Posterior cingulate gyrus (tissue), 11 donors: ENCODE measurements at places on chromosomes 1 and 21.
A peak's percentile ranks its signal among the peaks of the same experiment; 100 is the strongest.

- DNase-seq, result no peak
Measured at GRCh38 chr1:66624412-66625060, 90.6 kb downstream of the SGIP1 start.

DNA sequence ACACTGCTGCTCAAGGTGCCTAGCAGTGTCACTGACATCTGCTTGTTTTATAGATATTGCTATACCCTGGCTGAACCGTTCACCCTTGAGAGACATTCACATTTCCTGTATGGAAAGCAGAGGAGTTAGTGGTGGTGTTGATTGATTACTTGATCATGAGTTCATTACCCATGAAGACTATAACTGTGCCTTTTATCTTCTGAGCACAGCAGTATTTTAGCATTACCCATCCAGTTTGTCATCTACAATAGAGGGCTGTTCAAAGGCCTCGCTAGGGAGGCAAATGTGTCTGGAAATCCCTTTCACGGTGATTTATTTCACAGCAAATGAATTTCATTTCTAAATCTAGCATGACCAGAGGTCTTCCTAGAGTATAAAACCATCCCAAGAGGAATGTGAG is 160.0 kb downstream of the DNM3 start:
- DNase-seq, result no peak

DNA sequence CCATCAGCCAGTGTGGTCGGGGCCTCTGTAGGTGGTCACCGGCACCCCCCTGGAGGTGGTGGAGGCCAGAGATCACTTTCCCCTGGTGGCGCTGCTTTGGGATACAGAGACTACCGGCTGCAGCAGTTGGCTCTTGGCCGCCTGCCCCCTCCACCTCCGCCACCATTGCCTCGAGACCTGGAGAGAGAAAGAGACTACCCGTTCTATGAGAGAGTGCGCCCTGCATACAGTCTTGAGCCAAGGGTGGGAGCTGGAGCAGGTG is 961 bp downstream of the RBM15 start:
- no peak for DNase-seq

DNA sequence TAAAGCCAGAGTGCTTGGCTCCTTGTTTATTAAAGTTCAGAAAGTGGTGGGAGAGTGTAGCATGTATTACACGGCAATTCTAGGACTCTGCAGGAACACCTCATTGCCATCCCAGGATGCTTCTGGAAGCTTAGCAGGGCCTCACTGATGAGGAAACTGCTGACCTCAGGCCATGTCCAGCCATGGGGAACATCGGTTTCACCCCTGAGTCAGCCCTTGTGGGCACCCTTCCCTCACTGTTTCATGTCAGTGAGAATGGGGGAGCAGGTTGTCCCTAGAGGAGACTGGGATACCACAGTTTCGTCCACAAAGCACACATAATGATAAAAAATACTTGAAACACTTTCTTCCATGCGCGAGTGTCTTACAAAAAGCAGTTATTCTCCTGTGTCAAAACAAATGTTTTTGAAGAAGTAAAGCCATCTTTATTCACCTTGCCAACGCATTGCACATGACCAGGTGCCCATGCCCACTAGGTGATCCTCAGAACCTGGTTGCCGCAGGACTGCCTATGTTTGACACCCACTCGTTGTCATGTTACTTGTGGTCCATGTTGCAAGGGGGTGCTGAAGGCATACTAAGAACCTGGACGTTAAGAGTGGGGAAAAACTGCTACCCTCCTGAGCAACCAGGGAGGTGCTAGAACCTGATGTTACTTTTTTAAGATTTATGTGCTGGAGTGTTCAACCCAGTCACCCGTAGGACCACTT is 41.2 kb upstream of the TTC22 start:
- DNase-seq, result no peak

GRCh38 chr21:14325595-14325994 is 57.4 kb downstream of the HSPA13 start:
- no peak for DNase-seq

- DNase-seq, result no peak
Measured at GRCh38 chr1:44061857-44062256, 30.6 kb upstream of the SLC6A9 start.

- DNase-seq, result no peak
Measured at GRCh38 chr21:37044643-37045042, 28.2 kb downstream of the PIGP start.

GRCh38 chr1:59025898-59026426 is 242.1 kb upstream of the JUN start:
- no peak for DNase-seq

GRCh38 chr1:44015206-44015605 is 16.1 kb downstream of the SLC6A9 start:
- DNase-seq, result no peak

GRCh38 chr1:78825561-78825960 is 175.9 kb downstream of the IFI44 start:
- no peak for DNase-seq

DNA sequence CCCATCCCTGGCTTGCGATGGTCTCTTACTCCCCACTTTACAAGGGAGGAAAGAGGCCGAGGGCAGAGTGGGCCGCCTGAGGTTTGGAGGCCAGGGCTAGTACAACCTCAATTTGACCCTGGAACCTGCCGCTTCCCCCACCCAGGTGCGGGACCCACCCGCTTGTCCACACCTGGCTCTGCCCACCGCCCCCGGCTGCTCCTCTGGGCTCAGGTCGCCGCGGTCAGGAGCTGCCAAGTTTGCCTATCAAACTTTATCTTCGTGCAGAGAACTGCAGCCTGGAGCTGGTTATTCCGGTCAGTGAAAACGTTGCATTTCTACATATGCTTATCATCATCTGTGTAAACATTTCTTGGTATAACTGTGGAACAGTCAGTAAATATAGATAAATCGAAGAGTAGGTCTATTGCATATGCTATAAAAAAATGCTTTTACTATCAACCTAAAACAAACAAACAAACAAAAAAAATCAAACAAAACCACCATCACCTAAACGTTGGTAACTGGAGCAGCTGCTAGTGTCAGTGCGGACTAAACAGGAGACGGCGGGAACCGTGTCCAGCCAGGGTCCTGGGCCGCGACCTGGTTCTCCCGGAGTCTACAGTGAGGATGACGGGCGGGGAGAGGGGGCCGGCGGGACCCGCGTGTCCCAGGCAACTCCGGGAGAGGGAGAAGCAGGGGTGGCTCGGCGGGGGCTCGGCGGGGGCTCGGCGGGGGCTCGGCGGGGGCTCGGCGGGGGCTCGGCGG is 906 bp upstream of the ADARB1 start:
- DNase-seq, result peak; percentile 33

DNA sequence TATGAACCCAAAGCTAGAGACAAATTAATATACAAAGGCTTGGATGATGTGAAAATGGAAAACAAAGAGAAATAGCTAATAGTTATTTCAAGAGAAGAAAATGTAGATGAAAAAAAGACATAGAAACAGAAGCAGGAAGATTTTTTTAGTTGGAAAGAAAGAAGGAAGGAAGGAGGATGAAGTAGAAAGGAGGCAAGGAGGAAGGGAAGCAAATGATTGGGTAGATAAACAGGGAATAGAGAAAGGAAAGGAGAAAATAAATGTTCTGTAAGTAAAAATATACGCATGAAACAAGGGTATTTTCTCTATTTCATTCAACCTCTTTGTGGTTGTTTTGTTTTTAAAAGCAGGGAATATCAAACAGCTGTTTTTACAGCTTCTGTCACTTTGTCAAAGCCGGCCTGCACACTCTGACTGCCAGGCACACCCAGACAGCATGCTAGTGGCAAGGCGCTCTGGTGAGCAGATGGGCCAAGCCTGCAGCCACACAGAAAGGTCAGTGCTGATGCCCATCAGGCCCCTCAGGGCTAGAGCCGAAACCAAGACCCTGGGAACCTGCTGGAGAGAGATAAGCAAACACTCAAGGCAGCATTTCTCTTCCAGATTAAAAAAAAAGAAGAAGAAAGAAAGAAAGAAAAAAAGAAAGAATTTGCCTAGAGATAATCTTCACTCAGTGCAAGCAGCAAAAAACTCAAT is 72.9 kb upstream of the CTTNBP2NL start:
- DNase-seq, result no peak

DNA sequence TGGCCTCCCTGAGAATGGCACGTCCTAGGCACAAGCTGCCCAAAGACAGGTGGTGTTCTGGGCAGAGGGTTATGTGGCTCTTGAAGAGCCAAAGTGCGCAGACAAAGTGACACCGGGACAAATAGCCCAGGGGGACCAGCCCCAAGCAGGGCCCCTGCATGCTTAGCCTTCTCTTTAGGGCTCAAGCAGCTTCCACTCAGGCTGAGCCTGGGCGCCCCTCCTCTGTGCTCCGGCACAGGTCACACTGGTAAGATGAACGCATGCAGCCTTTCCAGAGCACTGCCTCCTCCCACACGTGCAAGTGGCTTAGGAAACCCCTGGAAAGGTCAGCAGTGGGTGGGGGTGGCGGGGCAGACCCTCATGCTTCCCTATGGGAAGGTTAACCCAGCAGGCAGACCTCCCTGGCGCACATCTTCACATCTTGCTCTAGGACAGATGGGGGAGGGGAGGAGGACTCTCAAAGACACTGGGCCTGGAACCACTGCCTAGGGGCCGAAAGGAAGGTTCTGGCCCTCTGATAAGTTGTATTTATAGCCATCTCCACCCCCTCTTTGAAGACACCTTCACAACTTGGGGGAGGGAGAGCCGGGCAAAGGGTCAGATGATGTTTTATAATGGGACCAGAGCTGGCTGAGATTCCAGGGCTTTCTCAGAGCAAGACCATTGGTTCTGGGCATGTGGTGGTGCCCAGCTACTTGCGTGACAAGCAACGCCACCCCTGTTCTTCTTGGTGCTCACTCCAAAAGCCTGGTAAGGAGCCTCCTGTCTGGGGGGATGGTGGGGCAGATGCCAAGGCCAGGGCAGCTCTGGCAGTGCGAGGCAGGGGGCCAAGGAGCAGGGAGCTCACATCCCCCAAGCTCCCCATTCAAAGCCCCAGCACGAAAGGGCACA is 5.5 kb downstream of the KLHL21 start:
- DNase-seq, result no peak

- DNase-seq, result no peak
Measured at GRCh38 chr1:38846210-38846609, 13.4 kb downstream of the RRAGC start.

DNA sequence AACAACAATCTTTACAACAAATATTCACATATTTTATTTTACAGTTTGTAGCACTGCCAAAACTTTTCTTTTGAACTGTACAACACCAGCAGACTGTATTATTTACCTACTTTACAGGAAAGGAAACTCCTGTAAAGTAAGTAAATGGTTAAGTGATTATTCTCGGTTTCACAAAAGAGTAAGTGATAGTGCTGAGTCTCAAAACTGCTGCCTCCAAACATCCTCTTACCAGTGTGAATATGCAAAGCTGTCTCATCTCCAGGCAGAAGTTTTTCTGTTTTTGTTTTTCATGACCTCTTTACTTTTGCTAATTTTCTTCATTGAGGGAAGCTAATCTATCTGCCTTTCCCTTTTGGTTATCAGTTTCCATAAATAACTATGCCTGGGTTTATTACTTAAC is 286.7 kb downstream of the SRGAP2C start:
- DNase-seq, result no peak

DNA sequence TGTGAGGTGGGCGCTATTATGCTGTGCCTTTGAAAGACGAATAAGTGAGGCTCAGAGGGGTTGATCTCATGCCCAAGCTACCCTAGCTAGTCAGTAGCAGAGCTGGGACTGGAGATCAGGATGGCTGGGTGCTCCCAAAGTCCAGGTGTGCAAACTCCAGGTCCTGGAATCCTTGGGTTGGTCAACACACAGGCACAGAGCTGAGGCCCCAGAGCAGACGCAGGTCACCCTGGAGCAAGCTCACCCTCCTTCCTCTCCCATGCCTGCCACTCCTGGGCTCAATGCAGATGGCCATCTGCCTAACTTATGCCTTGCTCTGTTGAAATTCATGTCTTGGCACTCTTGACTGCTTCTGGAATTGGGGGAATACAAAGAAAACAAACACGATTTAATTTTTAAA is 587.2 kb downstream of the PTPRU start:
- no peak for DNase-seq

GRCh38 chr1:7940745-7941436 is at the start of gene TNFRSF9:
TSS of gene TNFRSF9 (minus strand) at chr1:7940839. CDS start at chr1:7939994, 845 bp downstream.
- no peak for DNase-seq

DNA sequence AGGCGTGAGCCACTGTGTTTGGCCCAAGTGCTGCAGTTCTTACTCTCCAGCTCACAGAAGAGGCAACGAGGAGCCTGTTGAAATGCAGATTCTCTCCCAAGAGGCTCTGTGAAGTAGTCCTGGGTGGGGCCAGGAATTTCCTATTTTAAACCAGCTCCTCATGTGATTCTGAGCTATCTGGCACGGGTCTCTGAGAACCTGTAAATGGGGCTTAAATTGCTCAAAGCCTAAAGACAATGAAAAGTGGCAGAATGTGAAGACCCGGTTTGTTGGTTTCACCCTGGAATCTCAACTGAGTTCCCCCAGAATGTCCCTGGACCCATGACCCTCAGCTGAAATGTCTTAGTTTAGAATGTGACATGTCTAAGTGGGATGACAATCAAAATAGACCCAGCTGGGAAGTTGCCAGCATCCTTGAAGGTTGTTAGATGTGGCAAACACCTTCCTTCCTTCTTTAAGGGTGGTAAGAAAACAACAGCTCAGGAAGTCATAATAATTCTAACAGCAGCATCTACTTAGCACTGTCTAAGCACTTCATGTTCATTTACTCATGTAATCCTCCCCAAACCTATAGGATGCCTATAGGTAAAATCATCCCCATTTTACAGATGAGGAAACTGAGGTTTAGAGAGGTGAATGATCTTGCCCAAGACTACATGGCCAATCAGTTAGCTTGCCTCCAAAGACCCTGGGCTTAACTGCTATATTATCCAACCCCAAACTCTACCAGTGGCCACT is 20.9 kb upstream of the ATP5PO start:
- DNase-seq, result no peak

- DNase-seq, result no peak
Measured at GRCh38 chr1:33111965-33112364, 31.0 kb downstream of the AZIN2 start.

GRCh38 chr1:88398338-88398737 is 285.7 kb upstream of the PKN2 start:
- no peak for DNase-seq

GRCh38 chr1:111832521-111833155 is 76.9 kb downstream of the DDX20 start:
- no peak for DNase-seq

GRCh38 chr1:209601809-209602657 is 18.5 kb downstream of the CAMK1G start:
- DNase-seq, result peak; percentile 51

GRCh38 chr1:30040081-30041019 is 683.0 kb downstream of the MATN1 start:
- DNase-seq, result no peak

DNA sequence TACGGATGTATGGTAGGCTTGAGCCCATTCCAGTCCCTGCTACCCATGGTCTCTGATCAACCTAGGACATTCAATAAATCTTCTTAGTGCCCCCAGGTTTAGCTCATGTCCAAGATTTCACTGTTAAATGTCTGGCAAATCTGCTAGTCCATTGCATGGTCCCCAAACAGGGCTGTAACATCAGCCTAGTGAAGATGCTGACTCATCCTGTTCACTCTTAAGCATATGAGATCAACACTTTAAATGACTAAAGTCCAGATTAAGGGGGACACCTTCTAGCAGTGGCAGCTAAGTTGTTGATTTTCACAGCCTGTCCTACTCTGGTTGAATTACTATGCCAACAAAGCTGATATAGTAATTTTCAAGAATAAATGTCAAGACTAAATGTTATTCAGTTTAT is 46.5 kb upstream of the NUF2 start:
- DNase-seq, result no peak
